ENCODE measurements at places on chromosomes 1 and 21.

GRCh38 chr1:172551279-172551678 lies 18.3 kb downstream of the SUCO start:
- no peak for DNase-seq

DNA sequence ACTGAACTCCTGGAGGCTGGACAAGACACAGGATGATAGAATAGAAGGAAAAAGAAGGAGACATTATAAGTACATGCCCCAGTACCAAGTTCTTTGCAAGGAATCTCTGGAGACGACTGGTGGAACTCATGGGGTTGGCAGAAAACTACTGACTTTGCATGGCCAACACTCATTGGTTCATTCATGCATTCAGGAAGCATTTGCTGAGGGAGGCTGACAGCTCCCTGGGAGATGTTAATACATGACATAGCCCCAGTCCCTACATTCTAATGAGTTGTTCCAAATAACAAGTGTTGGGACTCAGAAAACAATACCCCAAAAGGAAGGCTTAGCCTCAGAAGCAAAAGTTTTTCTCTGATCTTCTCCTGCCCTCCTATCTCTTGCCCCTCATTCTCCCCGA lies 172.8 kb upstream of the IRF2BP2 start:
- no peak for DNase-seq

- DNase-seq = no peak
These were observed 120.0 kb downstream of the PGBD5 start for GRCh38 chr1:230306169-230306568.

DNA sequence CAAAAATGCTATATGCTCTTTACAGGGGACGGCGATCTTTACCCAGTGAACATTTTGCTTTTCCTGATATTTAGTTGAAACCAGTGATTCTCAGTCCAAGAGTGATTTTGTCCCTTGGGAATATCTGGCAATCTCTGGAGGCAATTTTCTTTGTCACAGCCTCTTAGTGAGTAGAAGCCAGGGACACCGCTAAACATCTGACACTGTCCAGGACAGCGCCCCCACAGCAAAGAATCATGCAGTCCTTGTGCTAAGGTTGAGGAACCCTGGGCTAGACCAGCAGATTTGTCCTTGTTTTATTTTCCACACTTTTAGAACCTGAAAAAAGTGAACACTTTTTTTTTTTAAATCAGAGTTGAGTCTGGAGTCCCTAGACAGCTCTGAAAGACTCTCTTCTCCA lies 13.1 kb downstream of the EVA1C start:
- no peak for DNase-seq

All from KG1 (cell line).